ENCODE measurements at places on chromosomes 3 and 15.

- no peak overlapping the region for H3K27ac ChIP-seq
- DNase-seq: no peak
- no peak overlapping the region for H3K4me3 ChIP-seq
- H3K27me3 ChIP-seq: no peaks in the 10 kb centered on the region
These were observed 63.6 kb upstream of the NR2E3 start for GRCh38 chr15:71746719-71747118.

- no peak overlapping the region for H3K27ac ChIP-seq
- no peaks in the 10 kb centered on the region for H3K36me3 ChIP-seq
- H3K4me3 ChIP-seq: no peak overlapping the region
- no peak for DNase-seq
- H3K4me1 ChIP-seq: peaks cover 8% of the 10 kb centered on the region
These were observed 1.5 kb downstream of the FAH start for GRCh38 chr15:80154336-80154735.

DNA sequence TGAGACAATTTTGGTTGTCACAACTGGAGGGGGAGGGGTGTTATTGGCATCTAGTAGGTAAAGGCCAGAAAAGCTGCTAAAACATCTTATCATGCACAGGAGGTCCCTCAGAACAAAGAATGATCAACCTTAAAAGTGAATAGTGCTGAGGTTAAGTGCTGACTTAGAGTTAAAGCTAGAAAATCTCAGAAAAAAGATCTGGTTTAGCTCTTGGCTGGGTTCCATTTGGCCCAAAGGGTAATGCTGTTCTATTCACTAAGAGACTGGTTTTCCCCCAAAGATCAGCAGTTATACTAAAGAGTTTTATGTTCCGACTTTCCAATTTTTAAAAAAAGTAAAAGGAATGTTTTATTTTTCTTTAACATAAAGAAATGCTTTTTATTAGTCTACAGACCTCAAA lies 15.6 kb downstream of the DCBLD2 start:
- no peaks in the 10 kb centered on the region for H3K4me1 ChIP-seq
- no peak overlapping the region for H3K4me3 ChIP-seq
- no peak for DNase-seq
- no peaks in the 10 kb centered on the region for H3K27me3 ChIP-seq
- no peak overlapping the region for H3K27ac ChIP-seq

DNA sequence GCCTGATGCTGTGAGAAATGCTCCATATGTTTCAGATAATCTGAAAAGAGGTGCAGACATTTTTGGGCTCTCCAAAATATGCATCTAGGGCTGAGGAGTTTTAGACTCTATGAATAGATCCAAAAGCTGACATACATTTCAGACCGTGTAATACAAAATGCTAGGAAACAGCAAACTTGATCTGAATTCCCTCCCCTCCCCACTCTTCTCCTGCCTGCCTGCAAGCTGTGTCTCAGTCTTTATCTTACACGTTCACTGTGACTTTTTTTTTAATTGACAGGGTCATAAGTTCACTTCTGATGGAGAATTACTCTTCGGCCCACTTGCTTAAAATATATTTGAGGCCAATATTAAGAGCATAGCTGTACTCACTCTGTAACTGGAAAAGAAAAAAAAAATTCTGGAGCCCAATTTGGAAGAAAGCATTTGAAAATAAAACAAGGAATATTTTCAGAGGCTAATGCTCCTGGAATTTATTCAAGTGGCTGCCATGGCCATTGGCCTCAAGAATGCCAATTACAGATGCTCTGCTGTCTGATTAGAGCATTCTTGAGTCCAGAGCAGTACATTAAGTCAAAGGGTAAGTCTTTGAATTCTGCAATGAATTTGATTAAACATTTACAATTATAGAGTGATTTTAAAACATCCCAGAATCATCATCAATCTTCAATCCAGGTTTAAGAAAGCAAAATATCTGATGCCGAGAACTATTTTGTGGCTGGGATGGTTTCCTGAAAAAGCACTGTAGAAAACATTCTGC lies 146.2 kb upstream of the SEMA6D start:
- no peaks in the 10 kb centered on the region for H3K27me3 ChIP-seq
- no peak for DNase-seq
- H3K4me1 ChIP-seq: no peaks in the 10 kb centered on the region
- H3K27ac ChIP-seq: no peak overlapping the region
- H3K4me3 ChIP-seq: no peak overlapping the region

- H3K36me3 ChIP-seq: no peaks in the 10 kb centered on the region
- H3K4me3 ChIP-seq: no peak overlapping the region
- no peak for DNase-seq
- H3K4me1 ChIP-seq: no peaks in the 10 kb centered on the region
These were observed 326.8 kb downstream of the SUCLG2 start for GRCh38 chr3:67327582-67327981.

- H3K36me3 ChIP-seq: no peaks in the 10 kb centered on the region
- H3K4me3 ChIP-seq: no peak overlapping the region
- no peak overlapping the region for H3K27ac ChIP-seq
These were observed 708.7 kb downstream of the VGLL3 start for GRCh38 chr3:86282106-86282787.

- H3K36me3 ChIP-seq: peaks cover 35% of the 10 kb centered on the region
- no peaks in the 10 kb centered on the region for H3K27me3 ChIP-seq
- peaks cover 27% of the 10 kb centered on the region for H3K4me1 ChIP-seq
- no peak for DNase-seq
- H3K4me3 ChIP-seq: no peak overlapping the region
These were observed 197.1 kb upstream of the BHLHE40 start for GRCh38 chr3:4782095-4782494.

DNA sequence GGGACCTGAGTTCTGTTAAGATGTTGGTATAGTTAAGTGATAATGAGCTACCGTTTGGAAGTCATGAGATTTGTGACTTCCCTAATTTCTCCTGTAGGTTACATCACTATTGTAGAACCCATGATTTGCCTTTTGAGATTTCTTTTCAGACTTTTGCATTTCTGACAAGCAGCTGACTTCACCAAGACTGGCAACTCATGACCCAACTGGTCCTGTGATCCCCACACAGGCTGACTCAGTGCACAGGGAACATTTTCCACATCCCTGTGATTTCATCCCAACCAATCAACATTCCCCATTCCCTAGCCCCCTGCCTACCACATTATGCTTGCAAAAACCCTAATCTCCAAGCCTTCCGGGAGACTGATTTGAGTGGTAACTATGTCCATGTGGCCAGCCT lies 242.1 kb upstream of the PDZRN3 start:
- H3K27ac ChIP-seq: no peak overlapping the region
- H3K27me3 ChIP-seq: no peaks in the 10 kb centered on the region
- no peaks in the 10 kb centered on the region for H3K4me1 ChIP-seq
- H3K36me3 ChIP-seq: no peaks in the 10 kb centered on the region

DNA sequence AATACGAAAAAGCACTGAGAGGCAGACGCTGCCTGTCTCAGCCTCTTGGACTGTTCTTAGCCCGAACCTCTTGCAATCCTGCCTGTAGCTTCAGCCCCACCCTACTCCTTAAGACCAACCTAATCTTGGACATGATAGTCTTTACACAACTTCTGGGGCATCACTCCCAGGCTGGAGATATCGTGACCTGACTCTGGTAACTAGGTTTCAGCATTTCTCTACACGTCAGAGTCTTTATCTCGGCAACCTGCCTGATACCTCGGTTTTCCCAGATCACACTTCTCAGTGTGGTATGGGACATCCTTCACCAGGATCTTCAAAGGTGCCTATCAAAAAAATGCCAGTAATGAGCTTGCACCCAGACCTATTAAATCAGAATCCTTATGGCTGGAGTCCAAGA lies 590.2 kb upstream of the KCNMB2 start:
- H3K4me3 ChIP-seq: no peak overlapping the region
- no peaks in the 10 kb centered on the region for H3K27me3 ChIP-seq
- DNase-seq: no peak
- no peaks in the 10 kb centered on the region for H3K36me3 ChIP-seq

- H3K4me3 ChIP-seq: no peak overlapping the region
- no peaks in the 10 kb centered on the region for H3K27me3 ChIP-seq
- H3K4me1 ChIP-seq: peaks cover 6% of the 10 kb centered on the region
- no peaks in the 10 kb centered on the region for H3K36me3 ChIP-seq
- H3K27ac ChIP-seq: no peak overlapping the region
These were observed 73.5 kb downstream of the GOLGA8G start for GRCh38 chr15:28459279-28459678.

GRCh38 chr15:72160696-72161245 lies 36.8 kb downstream of the GRAMD2A start:
- H3K36me3 ChIP-seq: no peaks in the 10 kb centered on the region
- H3K4me3 ChIP-seq: no peak overlapping the region
- DNase-seq: no peak
- no peaks in the 10 kb centered on the region for H3K27me3 ChIP-seq

- H3K36me3 ChIP-seq: no peaks in the 10 kb centered on the region
- H3K4me3 ChIP-seq: no peak overlapping the region
- H3K4me1 ChIP-seq: no peaks in the 10 kb centered on the region
- DNase-seq: no peak
These were observed 246.9 kb upstream of the LRTM1 start for GRCh38 chr3:55174747-55175146.

DNA sequence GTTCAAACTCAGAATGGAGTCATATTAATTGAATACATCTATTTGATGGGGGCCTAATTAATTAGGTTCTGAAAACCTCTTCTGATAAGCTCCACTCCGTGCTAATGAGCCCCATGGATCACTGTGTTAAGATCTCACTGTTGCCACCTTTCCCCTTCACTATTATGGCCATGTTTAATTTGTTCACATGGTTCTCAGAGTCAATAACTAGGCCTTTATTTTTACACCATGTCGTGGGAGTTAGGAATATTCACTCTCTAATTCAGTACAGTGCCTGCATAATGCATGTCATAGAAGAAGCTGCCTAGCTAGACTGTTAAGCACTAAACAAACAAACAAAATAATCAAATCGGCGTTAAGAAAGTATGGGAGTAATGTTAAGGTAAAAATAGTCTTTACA lies 84.9 kb downstream of the EDEM1 start:
- H3K36me3 ChIP-seq: no peaks in the 10 kb centered on the region
- no peaks in the 10 kb centered on the region for H3K4me1 ChIP-seq
- no peak overlapping the region for H3K4me3 ChIP-seq
- no peak for DNase-seq
- no peak overlapping the region for H3K27ac ChIP-seq
- H3K27me3 ChIP-seq: no peaks in the 10 kb centered on the region

DNA sequence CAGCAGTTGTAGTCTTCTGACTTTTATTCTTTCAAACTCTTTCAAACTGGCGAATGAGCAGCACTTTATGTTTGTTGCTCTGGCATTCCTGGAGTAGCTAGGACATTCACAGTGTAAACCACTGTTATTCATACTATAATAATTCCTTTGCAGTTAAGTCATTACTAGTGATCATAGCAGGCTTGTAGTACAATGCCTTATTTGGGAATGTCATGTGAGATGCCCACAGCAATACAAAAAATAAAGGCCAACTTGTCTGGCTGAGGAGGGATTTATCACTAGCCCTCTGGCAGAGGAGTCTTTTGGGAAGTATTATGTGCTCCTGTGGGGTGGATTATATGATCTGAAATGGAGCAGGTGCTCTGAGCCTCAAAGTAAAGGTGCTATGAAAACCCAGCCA lies 197.2 kb downstream of the VGLL3 start:
- H3K4me3 ChIP-seq: no peak overlapping the region
- no peaks in the 10 kb centered on the region for H3K4me1 ChIP-seq
- DNase-seq: no peak

DNA sequence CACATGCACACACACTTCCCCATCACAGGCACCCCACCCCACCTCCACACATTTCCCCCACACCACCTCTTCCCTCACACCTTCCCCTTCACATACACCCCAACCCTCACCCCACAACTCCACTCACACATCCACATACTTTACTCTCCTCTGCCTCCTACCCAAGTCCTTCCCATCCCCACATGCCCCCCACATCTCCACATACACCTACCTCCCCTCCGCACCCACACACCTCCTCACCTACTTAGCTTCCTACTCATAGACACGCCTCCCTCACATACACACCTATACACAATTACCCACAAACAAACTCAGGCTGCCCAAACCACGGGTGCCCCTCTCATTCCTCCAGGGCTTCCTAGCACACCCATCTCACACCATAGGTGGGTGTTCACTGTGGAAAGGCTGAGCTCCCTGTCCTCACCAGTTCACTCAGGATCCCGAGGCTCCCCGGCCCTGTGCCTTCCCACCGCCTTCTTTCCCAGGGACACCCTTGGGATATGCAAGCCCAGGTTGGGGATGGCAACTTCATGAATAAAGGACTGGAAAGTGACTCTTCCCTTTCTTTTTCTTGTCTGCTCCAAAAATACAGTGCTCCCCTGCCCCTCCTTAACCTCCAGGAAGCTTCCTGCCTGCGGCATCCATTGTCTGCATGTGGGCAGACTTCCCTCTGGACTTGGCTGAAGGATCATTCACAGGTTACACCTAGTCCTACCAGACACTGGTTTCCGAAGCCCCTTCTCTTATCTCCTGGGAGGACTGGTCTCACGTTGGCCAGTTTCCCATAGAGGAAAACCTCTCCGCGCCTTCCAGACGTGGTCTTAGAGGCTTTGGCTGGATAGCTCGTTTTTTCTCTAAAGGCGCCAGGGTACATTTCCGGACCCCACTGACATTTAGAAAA lies 61.5 kb downstream of the SLCO2A1 start:
- no peaks in the 10 kb centered on the region for H3K27me3 ChIP-seq
- no peaks in the 10 kb centered on the region for H3K36me3 ChIP-seq
- no peaks in the 10 kb centered on the region for H3K4me1 ChIP-seq
- DNase-seq: no peak
- H3K4me3 ChIP-seq: no peak overlapping the region
- no peak overlapping the region for H3K27ac ChIP-seq

GRCh38 chr3:133375403-133375745 lies 24.5 kb upstream of the BFSP2 start:
- no peaks in the 10 kb centered on the region for H3K36me3 ChIP-seq
- H3K27ac ChIP-seq: no peak overlapping the region
- H3K27me3 ChIP-seq: no peaks in the 10 kb centered on the region
- no peaks in the 10 kb centered on the region for H3K4me1 ChIP-seq
- DNase-seq: no peak

- H3K4me1 ChIP-seq: no peaks in the 10 kb centered on the region
- no peak overlapping the region for H3K27ac ChIP-seq
- DNase-seq: no peak
- no peaks in the 10 kb centered on the region for H3K36me3 ChIP-seq
- no peak overlapping the region for H3K4me3 ChIP-seq
- no peaks in the 10 kb centered on the region for H3K27me3 ChIP-seq
These were observed 21.8 kb upstream of the SLC25A38 start for GRCh38 chr3:39361252-39361927.

GRCh38 chr3:38521391-38521987 lies 25.3 kb downstream of the EXOG start:
- no peaks in the 10 kb centered on the region for H3K4me1 ChIP-seq
- no peak overlapping the region for H3K4me3 ChIP-seq
- peaks cover 36% of the 10 kb centered on the region for H3K36me3 ChIP-seq

DNA sequence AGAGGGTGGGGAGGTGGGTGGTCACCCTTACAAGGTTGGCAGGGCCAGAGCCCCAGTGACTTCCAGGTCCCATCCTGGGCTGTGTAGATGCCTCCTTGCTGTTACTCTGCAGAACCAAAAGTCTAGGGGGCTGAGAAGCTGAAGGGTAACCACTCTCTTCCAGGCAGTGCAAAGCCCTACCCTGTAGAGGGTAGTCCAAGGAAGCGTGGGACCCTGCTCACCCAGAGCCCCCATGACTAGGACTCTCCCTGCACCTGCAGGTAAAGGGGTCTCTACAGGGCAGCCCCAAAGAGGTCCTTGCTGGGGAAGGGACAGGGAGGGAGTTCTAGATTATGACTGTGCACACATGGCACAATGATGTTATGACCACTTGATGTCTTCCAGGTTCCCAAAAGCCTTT lies 14.2 kb downstream of the GHRL start:
- H3K27ac ChIP-seq: no peak overlapping the region
- H3K4me1 ChIP-seq: peaks cover 3% of the 10 kb centered on the region
- no peak overlapping the region for H3K4me3 ChIP-seq
- H3K36me3 ChIP-seq: peaks cover 9% of the 10 kb centered on the region
- DNase-seq: no peak
- H3K27me3 ChIP-seq: no peaks in the 10 kb centered on the region
